Stimulated activated CD4-positive, alpha-beta T cell treated with anti-CD3 and anti-CD28 coated beads, Interleukin-12 subunit alpha, Interleukin-12 subunit beta, amount 100 ng/mL, for 4 hours (primary cell): ENCODE measurements at places on chromosomes 16 and 17.

DNA sequence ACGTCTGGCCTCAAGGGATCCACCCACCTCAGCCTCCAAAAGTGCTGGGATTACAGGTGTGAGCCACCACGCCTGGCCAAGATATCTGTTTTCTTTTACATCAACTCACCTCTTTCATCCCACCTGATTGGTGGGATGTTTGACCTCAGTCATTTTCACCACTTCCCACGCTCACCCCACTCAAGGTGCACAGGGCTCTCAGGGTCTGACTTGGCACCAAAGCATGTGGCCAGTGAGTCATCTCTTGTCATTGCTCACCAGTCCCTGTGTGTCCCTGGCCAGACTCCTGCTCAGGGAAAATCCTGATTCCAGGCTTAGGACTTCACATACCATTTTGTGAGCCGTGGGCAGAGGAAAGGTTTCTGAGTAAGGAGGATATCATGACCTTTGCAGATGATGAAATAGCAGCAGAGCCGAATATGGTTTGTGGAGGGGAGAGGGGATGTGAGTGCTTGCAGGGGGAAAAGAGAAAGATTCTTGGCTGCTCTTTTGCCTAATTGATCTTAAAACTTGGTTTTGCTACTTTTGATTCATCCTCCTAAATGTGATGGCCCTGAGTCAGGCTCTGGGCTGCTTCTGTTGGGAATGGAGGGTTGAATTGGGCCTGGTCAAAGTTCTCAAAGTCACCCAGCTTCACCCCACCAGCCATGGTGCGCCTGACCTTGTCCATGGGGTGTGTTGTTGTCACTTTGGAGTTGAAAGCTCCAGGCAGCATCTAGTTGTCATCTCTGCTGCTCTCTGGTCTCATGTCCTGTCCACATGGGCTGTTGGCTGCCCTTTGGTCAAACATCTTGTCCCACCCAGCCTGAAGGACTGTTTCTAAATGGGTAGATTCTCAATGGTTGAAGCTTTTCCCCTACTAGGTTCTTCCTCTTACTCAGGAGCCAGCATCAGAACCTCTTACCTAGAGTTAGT is 6.0 kb upstream of the KCNH6 start:
- no peak for DNase-seq

- no peak for DNase-seq
Measured at GRCh38 chr16:53121661-53122060, 66.9 kb downstream of the CHD9 start.

GRCh38 chr16:22192261-22193062 is 13.6 kb upstream of the EEF2K start:
- peak; percentile 54 for DNase-seq

GRCh38 chr17:27222515-27222914 is 71.4 kb upstream of the WSB1 start:
- DNase-seq, result no peak

DNA sequence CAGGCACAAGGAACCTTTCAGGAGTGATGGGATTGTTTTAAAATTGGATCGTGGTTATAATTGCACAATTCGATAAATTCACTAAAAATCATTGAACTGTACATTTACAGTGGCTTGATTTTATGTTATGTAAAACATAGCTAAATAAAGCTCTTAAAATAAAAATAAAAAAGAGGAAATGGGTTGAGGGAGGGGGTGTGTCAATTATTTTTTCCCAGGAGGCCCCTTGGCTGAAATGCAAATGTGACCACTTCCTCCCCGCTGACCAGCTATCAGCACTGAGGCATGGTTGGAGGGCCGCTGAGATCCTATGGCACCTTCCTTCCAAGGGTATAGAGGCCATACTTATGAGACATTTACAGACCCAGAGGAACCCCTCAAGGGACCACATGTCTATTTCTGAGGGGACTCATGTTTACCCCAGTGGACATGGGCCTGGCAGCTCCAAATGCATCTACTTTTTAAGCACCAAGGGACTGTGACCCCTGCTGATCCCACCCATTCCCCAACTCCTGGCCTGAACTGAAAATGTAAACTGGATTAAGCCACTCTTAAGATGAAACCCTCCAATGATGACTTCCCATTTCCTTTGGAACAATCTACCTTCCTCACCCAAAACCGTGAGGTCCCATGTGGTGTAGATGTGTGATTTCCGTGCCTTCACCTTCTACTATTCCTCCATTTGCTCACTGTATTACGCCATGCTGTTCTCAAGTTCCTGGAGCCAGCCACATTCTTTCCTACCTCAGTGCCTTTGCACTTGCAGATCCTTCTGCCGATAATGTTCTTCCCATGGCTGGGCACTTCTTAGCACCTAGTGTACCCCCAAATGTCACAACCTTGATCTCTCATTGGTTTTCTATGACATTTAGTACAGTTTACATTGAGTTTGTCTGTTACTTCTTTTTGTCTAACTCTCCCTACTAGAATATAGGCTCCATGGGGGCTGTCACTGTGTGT is 2.8 kb upstream of the IL21R start:
- DNase-seq, result no peak

GRCh38 chr16:50209546-50210265 is 56.6 kb downstream of the TENT4B start:
- no peak for DNase-seq

DNA sequence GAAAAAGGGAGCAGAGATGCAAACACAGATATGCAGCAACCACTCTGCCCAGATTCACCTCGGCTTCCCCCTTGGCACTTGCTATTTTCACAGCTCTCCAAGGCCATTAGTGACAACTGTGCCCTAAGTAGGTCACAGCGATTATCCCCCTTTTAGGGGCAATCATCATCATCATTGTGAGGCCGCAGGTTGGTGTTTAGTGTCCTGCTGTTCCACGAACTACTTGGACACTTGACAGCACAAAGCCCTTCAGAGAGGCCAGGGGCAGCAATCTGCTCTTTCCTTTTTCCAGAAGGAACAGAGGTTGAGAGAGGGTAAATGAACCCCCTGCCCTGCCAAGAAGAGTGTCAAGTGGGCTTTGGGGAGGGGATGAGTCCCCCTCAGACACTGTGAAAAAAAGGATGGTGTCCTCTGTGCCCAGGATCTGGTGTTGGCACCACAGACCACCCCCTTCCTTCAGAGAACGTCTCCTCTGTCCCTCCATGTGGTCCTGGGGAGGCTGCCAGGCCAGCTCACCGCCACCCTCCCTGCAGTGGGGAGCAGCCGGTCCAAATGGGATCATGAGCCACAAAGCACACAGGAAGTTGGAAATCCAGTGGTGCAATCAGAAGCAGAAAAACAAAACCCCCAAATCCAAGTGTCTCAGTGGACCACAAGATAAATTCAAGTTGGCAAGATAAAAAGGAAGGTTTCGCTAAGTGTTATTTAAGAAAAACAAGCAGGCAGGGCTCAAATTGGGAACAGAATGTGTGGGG is 78.4 kb upstream of the MED9 start:
- no peak for DNase-seq

GRCh38 chr16:31367853-31368252 is 12.9 kb downstream of the ITGAX start:
- DNase-seq, result no peak

- no peak for DNase-seq
Measured at GRCh38 chr16:67451704-67452435, 20.9 kb downstream of the HSD11B2 start.
